NCI-H2171 treated with DMSO at 0.1 percent for 48 hours (cell line): ENCODE measurements at places on chromosomes 12 and 14.

DNA sequence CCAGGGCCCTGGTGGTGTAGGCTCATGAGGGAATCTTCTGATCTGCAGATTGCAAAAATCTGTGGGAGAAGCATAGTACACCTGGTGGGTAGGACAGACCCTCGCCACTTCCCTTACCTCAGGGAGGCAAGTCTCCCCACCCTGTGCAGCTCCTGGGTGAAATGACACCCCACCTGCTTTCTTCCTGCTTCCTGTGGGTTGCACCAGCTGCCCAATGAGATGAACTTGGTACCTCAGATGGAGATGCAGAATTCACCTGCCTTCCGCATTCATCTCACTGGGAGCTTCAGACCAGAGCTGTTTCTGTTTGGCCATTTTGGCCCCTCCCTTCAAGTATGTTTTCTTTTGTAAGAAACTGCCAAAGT, 4.7 kb downstream of the CLEC2D start:
- DNase-seq, result no peak

DNA sequence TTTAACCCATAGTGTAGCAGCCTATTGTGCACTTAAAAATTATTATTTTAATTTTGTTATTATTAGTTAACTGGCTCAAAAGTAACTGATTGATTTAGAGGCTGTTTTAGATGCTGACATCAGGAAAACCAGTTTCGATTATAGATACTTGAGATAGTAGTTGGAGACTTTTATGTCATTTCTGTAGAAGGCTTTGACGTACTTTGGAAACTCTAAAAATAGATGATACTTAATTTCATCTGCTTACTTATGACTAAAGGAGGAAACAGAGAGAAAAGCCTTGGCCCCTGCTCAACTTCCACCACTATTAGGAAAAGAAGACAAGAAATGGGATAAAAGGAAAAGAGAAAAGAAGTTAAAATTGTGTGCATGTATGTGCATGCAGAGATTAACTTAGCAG, 219.3 kb upstream of the HMGA2 start:
- DNase-seq, result no peak

GRCh38 chr12:74586251-74586650, 48.6 kb downstream of the ATXN7L3B start:
- DNase-seq, result no peak

- DNase-seq, result no peak
These were observed 1.9 kb upstream of the KRT85 start for GRCh38 chr12:52369211-52369610.

- DNase-seq, result no peak
These were observed 25.1 kb downstream of the PRKAB1 start for GRCh38 chr12:119692997-119693396.

DNA sequence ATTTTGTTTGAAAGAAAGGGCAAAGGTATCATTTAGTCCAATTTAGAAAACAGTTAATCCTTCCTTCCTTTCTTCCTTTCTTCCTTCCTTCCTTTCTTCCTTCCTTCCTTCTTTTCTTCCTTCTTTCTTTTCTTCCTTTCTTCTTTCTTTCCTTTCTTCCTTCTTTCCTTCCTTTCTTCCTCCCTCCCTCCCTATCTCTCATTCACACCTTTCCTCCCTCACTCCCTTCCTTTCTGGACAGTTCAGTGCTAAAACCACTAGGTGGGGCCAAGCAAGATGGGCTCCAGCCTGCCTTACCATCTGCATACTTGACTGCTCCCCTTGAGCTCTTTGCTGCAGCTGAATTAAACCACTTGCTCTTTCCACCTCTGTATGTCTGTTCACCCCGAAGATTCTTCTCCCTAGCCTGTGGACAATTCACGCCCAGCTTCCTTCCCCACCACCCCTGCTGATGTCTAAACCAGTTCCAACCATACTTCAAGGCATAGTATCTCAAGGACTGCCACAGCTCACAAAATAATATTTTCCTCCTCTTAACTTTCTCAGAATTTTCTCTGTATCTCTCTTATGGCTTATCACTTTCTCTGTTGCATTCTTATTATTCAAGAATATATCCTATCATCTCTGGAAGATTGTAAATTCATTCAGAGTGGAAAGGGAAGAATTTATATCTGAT, 78.0 kb downstream of the DBX2 start:
- no peak for DNase-seq

DNA sequence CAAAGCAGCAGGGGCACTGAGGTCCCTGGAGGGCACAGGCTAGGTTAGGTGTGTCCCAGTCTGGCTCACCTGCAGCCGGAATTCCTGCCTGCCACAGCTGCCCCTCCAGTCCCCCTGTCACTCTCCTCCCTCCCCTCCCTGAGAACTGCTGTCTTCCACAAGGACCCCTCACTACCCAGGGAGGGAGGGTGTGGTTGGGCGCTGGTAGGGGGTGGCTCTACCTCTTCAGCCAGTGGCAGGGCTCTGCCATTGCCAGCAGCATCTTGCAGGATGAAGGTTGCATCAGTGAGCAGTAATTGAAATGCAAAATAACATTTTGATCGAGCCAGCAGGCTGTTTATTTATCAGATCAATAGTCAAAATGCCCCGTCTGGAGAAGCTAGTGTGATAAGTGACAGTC, 45.7 kb downstream of the ESRRB start:
- DNase-seq, result peak; percentile 91

GRCh38 chr14:64438181-64438841, 27.0 kb upstream of the AKAP5 start:
- no peak for DNase-seq

DNA sequence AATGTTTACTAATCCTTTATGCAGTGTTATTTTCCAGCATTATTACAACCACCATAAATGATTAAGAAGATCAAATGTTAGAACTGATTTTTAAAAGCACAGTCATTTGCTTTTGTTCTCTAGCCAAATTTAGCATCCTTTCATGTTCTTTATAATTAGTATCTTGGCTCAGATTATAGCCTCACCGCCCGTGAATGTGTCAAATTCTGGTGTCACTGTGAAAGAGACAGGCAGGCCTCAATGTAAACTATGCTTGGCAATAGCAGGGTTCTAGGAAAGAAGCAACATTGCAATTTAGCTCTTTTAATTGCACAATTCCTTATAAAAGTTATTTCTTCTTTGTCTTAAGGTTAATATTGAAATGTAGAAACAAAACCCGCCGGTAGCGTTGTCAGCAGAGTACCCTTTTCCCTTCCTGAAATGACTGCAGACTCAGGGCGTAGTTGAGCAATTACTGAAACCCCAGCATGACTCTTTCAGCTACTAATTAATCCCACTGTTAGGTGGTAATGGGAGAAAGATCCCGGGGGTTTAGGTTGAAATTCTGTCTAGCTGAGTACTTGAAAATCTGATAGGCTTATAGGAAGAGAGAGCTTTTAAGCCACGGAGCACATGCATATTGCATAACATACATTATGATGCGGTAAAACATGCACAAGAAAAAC, 1600.5 kb upstream of the SEL1L start:
- DNase-seq, result peak; percentile 47

DNA sequence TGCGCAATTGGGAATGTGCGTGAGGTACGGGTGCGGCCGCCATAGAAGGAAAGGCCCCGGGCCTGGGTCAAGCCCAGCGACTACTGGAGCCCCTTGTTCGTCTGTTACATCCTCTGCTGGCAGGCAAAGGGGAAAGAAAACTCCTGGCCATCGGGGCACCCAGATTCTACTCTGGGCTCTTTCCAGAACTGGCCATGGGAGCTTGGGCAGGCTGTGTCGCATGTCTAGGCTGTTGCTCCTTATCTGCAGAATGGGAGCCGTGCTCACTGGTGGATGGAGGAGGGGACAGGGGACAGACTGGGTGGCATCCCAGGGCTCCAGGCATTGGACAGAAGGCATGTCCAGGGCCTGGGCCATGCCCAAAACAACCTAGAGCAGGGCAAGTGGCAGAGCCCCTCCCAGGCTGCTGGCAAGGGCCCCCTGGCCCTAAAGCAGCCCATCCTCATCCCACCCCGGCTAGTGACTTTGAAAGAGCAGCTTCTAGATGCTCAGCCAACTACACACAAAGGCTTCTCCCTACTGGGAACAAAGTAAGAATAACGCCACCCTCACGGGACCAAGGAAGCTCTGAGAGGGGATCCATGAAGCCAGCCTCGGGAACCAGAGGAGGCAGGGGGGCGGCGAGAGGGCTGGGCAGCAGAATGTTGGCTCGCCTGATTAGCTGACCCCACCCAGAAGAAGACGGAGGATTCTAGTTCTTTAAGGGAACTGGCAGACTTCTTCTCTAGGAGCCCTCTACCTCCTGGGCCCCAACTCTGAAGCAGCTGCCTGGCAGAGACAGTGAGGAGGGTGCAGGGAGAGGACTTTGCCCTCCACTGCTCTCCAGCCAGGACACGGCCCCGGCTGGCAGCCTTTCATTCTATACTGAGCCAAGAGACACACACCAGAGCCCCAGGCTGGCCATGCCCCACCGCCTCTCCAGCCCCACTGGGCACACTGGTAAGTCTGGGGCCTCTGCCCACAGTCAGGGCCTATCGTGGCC, 96.8 kb downstream of the SINHCAF start:
- DNase-seq, result no peak

GRCh38 chr14:23299211-23299957, 3.3 kb downstream of the PPP1R3E start:
- DNase-seq, result peak; percentile 28

DNA sequence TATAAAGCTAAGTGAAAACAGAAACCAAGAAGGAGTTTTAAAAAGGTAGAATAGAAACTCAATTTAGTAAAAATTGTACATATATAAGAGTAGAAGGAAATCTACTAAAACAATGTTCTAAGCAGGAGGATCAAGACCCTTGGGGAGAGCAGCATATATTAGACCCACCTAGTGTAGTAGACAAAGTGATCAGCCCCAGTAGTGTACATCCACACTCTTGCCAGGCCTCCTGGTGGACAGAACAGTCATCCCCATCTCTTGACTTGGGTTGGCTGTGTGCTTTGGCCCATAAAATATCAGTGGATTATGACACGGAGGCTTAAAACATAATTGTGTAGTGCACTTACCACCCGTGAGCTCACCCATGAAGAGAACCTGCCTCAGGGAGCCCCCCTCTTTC, 10.9 kb upstream of the OTUB2 start:
- no peak for DNase-seq

DNA sequence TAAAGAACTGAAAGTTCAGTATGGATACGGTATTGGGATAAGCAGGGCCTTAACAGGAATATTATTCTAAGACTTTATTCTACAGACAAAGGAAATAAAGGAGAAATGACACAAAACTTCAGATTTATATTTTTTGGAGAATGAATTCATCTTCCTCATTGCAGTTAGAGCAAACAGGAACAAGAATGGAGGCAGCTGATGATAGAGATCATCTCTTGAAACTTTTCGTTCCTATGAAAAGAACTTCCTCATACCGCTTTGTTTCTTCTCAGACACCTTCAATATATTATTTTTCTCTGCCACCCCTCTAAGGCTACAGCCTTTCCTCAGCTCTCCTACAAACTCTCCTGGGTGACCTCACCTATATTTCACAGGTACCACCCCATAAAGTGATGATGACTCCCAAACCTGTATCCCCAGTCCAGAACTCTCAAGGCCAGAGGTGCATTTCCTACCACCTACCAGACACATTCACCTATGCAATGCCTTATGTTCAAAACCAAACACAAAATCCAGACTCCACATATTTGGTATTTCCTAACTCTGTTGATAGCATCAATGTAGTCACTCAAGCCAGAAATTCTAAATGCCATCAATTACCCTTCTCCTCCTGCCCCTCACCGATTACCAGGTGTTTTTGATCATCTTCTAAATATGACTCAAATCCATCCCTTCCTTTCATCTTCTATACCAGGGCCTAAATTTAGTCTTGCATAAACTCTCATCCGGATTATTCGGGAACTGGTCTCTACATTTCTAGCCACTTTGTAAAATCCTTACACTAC, 7.4 kb downstream of the MAP4K5 start:
- no peak for DNase-seq

DNA sequence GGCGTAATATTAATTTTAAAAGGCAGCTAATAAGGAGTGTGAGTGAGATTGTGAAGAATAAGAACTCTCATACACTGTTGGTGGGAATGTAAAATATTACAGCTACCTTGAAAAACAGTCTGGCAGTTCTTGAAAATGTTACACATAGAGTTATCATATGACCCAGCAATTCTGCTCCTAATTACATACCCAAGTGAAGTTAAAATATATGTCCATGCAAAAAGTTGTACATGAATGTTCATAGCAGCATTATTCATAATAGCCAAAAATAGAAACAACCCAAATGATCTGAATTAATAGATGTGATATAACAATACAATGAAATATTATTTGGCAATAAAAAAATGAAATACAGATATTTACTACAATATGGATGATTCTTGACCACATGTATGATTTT, 68.2 kb downstream of the RASSF8 start:
- no peak for DNase-seq

- no peak for DNase-seq
These were observed 279.0 kb upstream of the RTL1 start for GRCh38 chr14:101182476-101182875.

GRCh38 chr12:49288412-49288853, 6.5 kb upstream of the PRPH start:
- DNase-seq, result peak; percentile 52

GRCh38 chr12:70270108-70270507, 26.9 kb downstream of the CNOT2 start:
- DNase-seq, result no peak

GRCh38 chr14:104318558-104319490, 180.4 kb downstream of the KIF26A start:
- no peak for DNase-seq

DNA sequence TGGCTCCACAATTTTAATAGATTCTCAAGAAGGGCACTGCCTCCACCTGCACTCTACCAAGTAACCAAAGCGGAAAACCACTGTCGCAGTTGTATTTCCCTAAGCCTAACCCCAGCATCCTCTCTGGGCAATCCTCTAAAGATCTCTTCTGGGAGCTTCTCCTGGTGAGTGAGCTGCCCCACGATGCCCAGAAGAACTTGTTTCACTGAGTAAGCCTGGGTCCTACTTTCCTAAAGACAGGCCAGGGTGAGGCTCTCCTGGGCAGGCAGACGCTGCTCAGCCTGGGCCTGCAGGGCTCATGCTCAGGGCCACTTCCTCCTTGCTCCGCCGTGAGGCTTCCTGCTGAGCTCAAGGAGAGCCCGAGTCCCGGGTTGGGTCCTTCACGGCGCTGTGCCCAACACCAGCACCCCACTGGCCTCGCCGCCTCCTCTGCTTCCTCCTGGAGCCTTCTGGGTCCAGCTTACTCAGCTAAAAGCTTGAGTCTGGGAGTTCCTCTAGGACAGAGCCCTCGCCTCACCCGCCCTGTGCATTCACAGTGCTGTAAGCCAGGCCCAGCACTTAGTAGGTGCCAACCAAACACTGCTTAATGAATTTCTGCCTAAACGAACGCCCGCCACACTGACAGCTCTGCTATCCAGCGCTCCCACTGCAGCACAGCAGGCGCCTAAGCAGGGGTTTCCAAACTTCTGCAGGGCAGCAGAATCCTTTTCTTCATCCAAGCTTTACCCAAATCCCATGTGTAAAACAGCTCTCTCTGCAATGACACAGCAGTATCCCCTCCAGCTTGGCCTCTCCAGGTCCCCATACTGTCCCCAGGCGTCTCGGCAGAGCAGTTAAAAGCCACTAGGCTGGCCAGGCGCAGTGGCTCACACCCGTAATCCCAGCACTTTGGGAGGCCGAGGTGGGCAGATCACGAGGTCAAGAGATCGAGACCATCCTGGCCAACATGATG, 5.7 kb downstream of the RAB35 start:
- no peak for DNase-seq
